ENCODE measurements at places on chromosomes 2 and 18.

- DNase-seq, result peak; percentile 77
Measured at GRCh38 chr2:179936654-179937053, 70.4 kb downstream of the CWC22 start.

DNA sequence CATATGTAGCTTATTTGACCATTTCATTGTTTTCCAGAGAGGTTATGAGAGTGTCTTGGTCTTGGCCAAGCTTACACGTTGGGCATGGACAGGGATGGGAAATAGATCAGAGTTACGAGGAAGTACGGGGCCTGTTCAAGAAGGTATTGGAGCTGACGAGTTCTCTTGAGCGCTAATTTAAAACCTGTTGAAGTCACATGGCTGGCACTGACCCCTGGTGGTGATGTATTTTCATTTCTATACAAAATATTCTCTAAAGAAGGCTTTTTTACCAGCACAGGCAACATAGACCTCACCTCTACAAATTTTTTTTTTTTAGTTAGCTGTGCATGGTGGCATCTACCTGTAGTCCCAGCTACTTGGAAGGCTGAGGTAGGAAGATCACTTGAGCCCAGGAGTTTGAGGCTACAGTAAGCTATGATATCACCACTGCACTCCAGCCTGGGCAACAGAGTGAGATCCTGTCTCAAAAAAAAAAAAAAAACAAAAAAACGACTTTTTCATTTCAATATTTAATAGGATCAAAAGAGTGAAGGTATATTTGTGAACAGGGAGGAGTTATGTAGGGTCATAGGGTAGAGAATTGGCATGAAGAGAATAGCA, 19.6 kb downstream of the UGP2 start:
- DNase-seq, result peak; percentile 58

- no peak for DNase-seq
Measured at GRCh38 chr2:222703886-222704285, 32.4 kb downstream of the MOGAT1 start.

GRCh38 chr18:69599377-69599776, 198.7 kb downstream of the DOK6 start:
- no peak for DNase-seq

DNA sequence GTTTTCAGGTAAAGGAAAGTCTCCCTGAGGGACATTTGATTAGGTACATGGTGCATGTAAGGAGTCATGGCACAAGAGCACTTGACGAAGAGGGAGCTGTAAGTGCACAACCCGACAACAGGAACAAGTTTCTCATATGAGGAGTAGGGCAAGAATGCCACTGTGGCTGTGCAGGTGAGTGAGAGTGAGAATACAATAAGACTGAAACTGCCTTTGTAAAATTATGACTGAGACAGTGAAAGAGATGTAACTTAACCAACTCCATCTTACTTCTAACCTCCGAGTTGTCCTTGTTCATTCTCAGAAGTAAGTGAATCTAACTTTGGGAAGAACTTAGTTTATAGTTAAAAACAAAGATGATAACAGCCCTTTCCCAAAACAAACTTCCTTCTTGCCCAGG, 1025.8 kb upstream of the CNTNAP5 start:
- no peak for DNase-seq
